ENCODE measurements at places on chromosomes 5 and 9.

GRCh38 chr5:6581559-6582426 is 51.1 kb downstream of the NSUN2 start:
- no peak for DNase-seq

GRCh38 chr5:152869971-152870370 is 464.9 kb upstream of the NMUR2 start:
- DNase-seq: no peak

DNA sequence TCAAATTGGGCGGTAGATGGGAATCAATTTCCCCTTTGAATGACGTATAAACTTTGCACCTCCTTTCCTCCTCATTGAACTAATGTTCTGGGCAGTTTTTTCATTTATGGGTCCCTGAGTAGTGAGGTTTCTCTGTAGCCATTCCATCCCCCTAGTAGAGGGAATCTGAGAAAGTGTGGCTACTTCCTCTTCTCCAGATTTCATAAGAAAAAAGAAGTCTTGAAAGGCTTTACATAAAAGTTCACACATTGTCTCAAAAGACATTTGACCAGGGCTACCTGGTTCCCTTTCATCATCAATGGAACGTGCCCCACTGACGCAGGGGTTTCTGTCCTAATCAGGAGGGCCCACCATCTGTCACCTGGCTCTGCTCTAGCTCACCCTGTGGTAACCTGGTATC is 57.3 kb downstream of the CTSL start:
- no peak for DNase-seq

DNA sequence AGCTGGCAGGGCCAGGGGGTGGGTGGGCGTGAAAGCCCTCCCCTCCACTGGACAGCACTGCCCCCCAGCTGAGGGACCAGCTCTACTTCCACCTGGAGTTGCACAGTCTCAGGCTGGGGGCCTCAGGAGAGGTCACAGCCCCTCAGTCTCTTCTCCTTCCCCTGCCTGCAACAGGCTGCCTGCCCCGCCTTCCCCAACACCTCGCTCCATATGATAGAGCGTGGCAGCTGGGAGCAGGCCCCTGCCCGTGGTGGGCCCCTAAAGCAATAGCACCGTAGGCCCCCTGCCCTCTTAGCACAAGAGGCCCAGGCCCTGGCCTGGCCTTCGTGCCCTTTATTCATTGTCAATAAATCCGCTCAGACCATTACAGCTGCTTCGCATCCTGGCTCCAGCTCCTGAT is 3.9 kb downstream of the RELL2 start:
- DNase-seq: no peak

DNA sequence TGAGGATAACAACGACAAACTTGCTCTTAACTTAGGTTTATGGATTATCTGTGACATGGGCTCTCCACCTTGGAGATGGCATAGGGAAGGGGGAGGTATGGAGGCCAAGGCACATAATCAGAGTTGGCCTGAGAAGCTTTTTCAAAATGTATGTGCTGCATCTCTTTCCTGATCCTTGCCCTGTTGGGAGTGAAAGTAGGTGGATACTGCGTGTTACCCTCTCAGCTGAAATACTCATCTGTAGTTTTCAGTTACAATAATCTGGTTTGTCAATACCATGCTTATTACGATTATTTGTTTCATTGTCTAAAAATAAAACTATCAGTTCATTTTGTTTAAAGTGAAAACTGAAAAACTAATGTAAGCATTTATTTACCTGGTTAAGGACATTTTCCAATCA is 86.7 kb downstream of the SLC44A1 start:
- DNase-seq: no peak

DNA sequence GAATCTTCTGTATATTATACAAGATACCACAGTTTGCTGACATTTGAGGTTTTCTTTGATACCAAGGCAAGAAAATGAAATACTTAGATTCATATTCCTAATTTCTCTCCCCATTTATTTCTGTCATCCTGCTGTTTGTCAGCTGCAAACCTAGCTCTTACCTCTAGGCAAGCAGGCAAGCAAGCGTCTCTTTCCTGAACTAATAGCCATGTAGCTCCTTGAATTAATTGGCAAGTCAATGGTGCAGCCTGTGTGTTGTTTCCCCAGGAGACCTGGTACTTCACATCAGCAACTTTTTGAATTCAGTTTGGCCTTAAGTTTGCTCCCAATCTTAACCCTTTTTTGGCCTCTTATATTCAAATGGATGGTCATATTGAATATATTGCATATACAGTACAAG is 573.6 kb upstream of the ARRDC3 start:
- no peak for DNase-seq

- DNase-seq: peak; percentile 48
Observed at GRCh38 chr5:14143841-14144585, 871 bp downstream of the TRIO start.

Measured in iris pigment epithelial cell (primary cell).